Stimulated activated CD8-positive, alpha-beta memory T cell treated with anti-CD3 and anti-CD28 coated beads, Interleukin-12 subunit alpha, Interleukin-12 subunit beta, amount 100 ng/mL, for 4 hours (primary cell): ENCODE measurements at places on chromosomes 2 and 18.

DNA sequence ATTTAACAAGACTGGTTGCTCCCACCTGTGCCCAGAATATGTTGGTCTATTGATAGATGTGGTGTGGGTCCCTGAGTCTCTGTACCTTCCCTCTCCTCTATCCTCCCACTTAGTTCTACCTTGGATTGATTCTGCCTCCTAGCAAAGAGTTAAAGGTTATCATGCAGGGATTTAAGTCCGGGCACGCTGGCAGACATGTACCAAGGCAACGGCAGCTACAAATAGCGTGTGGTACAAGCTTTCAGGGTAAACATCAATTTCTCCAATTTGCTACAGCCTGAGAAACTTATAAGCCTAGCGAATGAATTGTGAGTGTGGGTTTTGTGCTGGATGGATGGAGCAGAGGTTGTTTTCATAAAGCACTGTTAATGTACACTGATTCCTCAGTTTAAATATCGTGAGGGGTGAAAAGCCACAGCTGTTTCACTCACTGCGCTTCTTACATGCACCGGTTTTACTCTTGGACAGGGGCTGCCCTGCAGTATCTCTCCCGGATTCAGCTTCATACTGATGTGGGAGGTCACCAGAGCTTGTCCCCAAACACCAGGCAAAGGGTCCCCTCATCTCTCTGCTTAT is 289.8 kb downstream of the ICOS start:
- DNase-seq, result no peak

GRCh38 chr2:102064679-102065674 is 73.2 kb downstream of the IL1R2 start:
- no peak for DNase-seq

GRCh38 chr2:138335036-138335435 is 166.5 kb upstream of the SPOPL start:
- DNase-seq, result no peak

DNA sequence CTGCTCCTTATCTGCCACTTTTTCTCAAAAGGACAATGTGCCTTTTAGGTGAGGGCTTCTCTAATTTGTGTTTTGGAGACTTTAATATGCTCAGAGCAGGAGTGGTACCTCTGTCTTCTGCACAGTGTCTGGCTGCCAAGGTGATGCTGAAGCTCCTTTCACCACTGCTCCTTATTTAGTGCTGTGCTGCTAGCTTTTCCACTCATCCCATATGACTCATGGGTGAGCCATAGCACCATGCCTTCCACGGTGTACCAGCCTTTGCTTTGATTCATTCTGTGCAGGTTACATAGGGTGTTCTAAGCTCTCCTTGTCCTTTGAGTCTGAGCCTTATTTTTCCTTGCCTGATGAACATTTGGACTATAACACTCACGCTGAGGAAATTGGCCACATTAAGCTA is 202.4 kb downstream of the ARL6IP6 start:
- no peak for DNase-seq

- no peak for DNase-seq
Measured at GRCh38 chr2:19119326-19120001, 239.0 kb downstream of the OSR1 start.

DNA sequence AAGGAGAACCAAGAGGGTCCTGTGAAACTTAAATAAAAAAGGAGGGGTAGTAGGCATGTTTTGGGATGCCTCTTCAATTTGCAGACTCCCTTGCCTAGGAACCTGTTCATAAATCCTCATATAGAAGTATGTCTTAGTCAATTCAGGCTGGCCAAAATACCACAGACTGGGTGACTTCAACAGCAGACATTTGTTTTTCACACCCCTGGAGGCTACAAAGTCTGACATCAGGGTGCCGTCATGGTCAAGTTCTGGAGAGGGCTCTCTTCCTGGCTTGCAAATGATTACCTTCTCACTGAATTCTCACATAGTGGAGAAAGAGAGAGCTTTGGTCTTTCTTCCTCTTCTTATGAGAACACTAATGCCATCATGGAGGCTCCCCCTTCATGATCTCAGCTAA is 4.1 kb upstream of the TCF4 start:
- no peak for DNase-seq

- no peak for DNase-seq
Measured at GRCh38 chr2:19993731-19994130, 3.8 kb upstream of the WDR35 start.

DNA sequence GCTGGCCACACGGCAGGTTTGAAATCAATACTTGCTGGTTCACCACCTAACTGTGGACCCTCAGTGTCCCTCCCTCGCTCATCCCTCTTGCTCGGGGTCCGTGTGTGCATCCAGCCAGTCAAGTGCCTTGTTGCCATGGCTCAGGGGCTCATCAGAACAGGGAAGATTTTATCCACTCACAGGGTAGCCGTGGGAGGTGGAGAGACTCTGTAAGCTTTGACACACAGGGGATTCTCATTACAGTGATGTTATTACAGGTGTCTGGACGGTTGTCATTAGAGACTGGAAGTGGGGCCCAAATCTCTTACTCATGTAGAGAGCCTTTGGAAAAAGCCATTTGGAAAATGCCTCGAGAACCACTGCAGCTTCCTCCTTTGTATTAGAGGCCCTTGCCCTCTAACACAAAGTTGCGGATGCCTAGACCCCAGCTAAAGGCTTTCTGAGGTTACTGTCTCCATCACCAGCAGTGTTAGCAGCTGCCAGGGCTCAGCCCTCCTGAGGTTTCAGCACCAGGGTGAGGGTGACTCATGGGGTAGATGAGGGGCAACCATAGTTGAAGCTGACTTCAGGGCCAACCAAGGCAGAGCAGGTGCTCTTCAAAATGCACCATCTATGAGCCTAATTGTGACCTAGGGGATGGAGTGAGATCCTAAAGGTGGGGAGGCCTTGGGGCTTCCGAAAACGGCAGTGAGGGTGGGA is 195.6 kb downstream of the CLIP4 start:
- DNase-seq, result no peak

- DNase-seq, result no peak
Measured at GRCh38 chr2:72094701-72095100, 53.0 kb downstream of the CYP26B1 start.

DNA sequence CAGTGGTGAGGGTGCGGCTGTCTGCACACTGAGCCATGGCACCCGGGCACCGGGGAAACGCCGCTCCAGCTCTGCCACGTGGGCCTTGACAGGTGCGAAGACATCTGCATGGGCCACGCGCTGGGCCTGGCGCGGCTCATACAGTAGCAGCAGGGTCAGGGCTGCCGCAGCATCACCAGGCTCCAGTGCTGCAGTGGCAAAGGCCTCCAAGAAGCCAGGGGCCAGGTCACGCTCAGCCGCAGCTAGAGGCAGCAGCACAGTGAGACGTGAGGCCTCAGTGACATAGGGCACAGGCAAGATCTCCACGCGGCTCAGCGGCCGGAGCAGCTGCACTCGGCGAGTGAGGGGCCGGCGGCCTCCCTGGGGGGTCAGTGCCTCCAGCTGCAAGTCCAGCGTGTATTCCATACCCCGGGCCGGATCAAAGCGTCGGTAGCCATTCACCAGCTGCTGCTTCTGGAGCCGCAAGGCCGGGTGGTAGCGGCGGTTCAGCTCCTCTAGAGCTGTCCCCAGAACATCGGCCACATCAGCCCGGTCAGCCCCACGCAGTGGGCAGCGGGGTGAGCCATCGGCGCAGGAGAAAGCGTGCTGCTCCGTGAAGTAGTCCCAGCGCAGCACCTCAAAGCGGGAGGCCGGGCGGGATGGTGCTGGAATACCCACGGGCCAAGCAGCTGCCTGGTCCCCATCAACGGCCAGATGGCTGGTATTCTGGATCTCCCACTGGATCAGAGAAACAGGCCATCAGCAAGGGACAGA is 3.5 kb downstream of the CHPF start:
- no peak for DNase-seq

- no peak for DNase-seq
Measured at GRCh38 chr2:218354045-218354444, 2.6 kb upstream of the CATIP start.

- DNase-seq, result no peak
Measured at GRCh38 chr2:72210470-72210869, 62.8 kb upstream of the CYP26B1 start.

DNA sequence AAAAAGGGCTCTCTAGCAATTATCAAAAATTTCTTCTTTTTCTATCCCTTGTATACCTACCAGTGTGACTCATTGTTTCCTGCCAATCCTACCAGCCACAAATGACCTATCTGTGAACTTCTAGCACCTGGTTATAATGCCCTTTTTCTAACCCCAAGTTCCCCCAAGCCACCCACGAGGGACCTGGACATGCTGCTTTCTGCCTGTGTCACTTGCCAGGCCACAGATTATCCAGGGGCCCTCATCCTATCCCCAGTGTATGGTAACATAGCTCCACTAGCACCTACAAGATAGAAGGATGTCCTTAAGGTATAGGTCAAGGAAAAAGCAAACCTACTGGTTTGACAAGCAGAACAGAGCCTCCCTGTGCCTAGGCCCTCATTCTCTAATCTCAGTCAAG is 26.8 kb downstream of the AAK1 start:
- DNase-seq, result no peak

DNA sequence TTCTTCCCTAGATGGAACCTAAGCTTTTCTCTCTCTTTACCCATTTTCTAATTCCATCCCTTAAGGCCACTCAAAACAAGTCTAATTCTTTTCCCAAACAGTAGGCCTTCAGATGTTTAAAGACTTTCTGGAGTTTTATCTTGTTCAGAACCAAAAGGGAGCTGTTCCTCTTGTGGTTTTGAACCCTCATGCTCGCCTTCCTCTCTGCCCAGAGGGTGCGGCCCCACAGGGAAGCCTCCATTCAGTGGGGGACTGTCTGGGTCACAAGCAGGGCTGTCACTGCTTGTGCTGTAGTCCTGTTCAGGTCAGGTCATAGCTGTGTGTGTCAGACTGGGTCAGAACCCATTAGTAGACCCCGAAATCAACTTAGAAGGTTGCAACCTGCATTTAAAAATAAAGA is 56.5 kb downstream of the TET3 start:
- DNase-seq, result no peak
